ENCODE measurements at places on chromosomes 1 and 21.
A peak's percentile ranks its signal among the peaks of the same experiment; 100 is the strongest.

- H3K36me3 ChIP-seq: no peaks in the 10 kb centered on the region
- ATAC-seq: no peak
- H3K27ac ChIP-seq: peak overlapping the region; percentile 29
- no peak overlapping the region for H3K4me3 ChIP-seq
- no peaks in the 10 kb centered on the region for H3K27me3 ChIP-seq
Observed at GRCh38 chr1:8578132-8578877, 239.1 kb downstream of the RERE start.

GRCh38 chr21:17660452-17660851 lies 47.8 kb upstream of the BTG3 start:
- H3K4me1 ChIP-seq: no peaks in the 10 kb centered on the region
- no peak overlapping the region for H3K27ac ChIP-seq
- peaks cover 15% of the 10 kb centered on the region for H3K27me3 ChIP-seq
- H3K36me3 ChIP-seq: no peaks in the 10 kb centered on the region
- ATAC-seq: no peak
- H3K4me3 ChIP-seq: no peak overlapping the region

DNA sequence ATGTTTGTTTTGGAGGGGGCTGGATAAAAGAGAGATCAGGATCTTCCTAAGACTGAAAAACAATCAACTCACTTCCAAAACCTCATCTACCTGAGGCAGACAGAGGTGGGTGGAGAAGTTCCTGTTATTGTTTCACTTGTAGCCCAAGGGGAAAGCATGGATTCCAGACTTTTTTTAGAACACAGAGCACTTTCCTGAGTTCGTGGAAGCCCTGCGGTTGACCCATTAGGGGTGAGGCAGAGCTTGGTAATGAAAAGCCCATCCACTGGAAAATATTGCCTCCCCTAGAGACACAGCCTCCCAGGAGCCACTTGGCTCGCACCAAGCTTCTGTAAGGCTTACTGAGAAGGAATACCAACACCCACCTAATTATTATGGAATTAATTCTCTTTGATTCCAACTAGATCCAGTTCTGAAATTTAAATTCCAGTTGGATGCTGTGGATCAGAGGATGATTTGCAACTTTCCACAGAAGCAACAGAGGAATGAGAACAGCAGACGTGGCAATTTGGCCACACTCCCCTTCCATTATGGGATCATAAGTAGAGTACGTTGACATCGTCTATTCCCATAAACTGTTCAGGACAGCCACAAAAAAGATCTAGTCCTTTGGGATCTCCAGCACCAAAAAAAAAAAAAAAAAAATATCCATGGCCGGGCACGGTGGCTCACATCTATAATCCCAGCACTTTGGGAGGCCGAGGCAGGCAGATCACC lies 4.1 kb upstream of the PEF1 start:
- no peak for ATAC-seq
- H3K4me1 ChIP-seq: peaks cover 4% of the 10 kb centered on the region
- no peak overlapping the region for H3K4me3 ChIP-seq
- H3K36me3 ChIP-seq: peaks cover 11% of the 10 kb centered on the region

- no peaks in the 10 kb centered on the region for H3K4me1 ChIP-seq
- peaks cover 22% of the 10 kb centered on the region for H3K27me3 ChIP-seq
Observed at GRCh38 chr1:67792741-67793458, 40.4 kb downstream of the GNG12 start.

DNA sequence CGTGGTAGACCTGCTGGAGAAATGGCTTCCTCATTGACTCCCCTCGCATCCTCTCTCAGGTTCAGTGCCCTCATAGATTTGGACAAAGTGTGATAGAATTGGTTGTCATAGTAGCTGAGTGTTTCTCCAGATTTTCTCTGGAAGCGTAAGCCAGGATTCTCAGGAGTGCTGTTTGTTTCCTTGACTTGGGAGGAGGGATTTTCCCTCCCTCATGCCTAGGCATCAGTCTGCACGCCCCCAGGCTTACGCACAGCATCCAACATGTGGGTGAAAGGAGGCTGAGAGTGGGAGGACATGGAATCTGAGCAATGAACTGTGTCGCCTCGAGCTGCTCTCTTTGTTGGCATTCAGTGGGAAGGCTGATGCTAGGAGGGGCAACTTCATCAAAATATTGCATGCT lies 503.5 kb downstream of the LTN1 start:
- no peaks in the 10 kb centered on the region for H3K27me3 ChIP-seq
- no peaks in the 10 kb centered on the region for H3K4me1 ChIP-seq
- no peak for ATAC-seq
- no peaks in the 10 kb centered on the region for H3K36me3 ChIP-seq

DNA sequence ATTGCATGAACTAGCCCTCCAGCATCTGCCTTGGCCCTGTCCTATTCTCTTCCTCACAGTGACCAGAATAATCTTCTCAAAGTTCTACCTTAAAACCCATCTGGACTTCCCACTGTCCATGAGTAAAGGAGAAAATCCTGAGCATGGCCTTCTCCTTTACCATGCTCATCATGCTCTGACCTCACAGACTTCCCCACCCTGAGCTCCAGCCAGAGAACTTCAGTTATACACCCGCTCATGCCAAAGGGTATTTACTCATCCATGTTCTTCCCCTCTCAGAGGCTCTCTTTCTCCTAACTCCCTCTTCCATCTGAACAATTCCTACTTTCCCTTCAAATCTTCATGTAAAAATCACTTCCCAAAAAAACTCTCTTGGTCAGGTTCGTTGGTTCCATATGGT lies 188.4 kb downstream of the SETD4 start:
- H3K27ac ChIP-seq: no peak overlapping the region
- no peak overlapping the region for H3K4me3 ChIP-seq
- no peaks in the 10 kb centered on the region for H3K4me1 ChIP-seq
- peaks cover 41% of the 10 kb centered on the region for H3K27me3 ChIP-seq
- no peaks in the 10 kb centered on the region for H3K36me3 ChIP-seq

DNA sequence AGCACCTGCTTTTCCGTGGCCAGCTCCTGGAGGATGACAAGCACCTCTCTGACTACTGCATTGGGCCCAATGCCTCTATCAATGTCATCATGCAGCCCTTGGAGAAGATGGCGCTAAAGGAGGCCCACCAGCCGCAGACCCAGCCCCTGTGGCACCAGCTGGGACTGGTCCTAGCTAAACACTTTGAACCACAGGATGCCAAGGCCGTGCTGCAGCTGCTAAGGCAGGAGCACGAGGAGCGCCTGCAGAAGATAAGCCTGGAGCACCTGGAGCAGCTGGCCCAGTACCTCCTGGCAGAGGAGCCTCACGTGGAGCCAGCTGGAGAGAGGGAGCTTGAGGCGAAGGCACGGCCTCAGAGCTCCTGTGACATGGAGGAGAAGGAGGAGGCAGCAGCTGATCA lies 413 bp downstream of the UBL4B start:
- no peaks in the 10 kb centered on the region for H3K4me1 ChIP-seq
- no peak for ATAC-seq
- H3K27me3 ChIP-seq: peaks cover 23% of the 10 kb centered on the region
- no peak overlapping the region for H3K4me3 ChIP-seq
- H3K27ac ChIP-seq: no peak overlapping the region

- peaks cover 14% of the 10 kb centered on the region for H3K4me1 ChIP-seq
- no peaks in the 10 kb centered on the region for H3K36me3 ChIP-seq
- H3K4me3 ChIP-seq: no peak overlapping the region
- no peak for ATAC-seq
- peaks cover 18% of the 10 kb centered on the region for H3K27me3 ChIP-seq
Observed at GRCh38 chr1:55441489-55441888, 226.3 kb upstream of the USP24 start.

GRCh38 chr1:22763487-22764200 lies 53.0 kb downstream of the EPHB2 start:
- no peaks in the 10 kb centered on the region for H3K36me3 ChIP-seq
- no peak overlapping the region for H3K27ac ChIP-seq
- peak; percentile 46 for ATAC-seq
- H3K4me3 ChIP-seq: no peak overlapping the region
- H3K4me1 ChIP-seq: no peaks in the 10 kb centered on the region

- H3K36me3 ChIP-seq: peaks cover 64% of the 10 kb centered on the region
- no peaks in the 10 kb centered on the region for H3K27me3 ChIP-seq
- H3K4me3 ChIP-seq: no peak overlapping the region
- peak overlapping the region; percentile 22 for H3K27ac ChIP-seq
- no peak for ATAC-seq
Observed at GRCh38 chr1:65425697-65426096, 5.2 kb downstream of the LEPR start.

GRCh38 chr1:100565937-100566699 lies 28.2 kb downstream of the GPR88 start:
- no peaks in the 10 kb centered on the region for H3K36me3 ChIP-seq
- H3K4me3 ChIP-seq: no peak overlapping the region
- H3K4me1 ChIP-seq: no peaks in the 10 kb centered on the region
- no peak overlapping the region for H3K27ac ChIP-seq
- H3K27me3 ChIP-seq: peaks cover 36% of the 10 kb centered on the region
- no peak for ATAC-seq

DNA sequence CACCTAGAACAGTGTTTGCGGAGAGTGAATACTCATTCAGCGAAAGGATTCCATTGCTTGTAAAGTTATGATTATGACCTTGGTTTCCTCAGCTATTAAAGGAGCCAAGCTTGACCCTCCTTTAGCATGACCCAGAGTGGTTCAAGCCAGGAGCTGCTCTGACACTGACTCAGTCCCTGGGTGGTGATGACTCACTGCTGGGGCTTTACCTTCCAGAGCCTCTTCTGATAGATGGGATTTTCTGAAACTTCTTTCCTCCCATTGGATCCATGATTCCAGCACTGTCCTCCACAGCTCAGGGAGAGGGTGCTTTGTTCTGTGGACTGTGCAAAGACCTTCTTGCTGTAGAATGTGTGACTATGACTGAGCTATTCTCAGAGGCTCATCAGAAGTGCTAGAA lies 77.4 kb downstream of the S1PR1 start:
- H3K27ac ChIP-seq: no peak overlapping the region
- peaks cover 47% of the 10 kb centered on the region for H3K4me1 ChIP-seq
- H3K36me3 ChIP-seq: no peaks in the 10 kb centered on the region
- H3K27me3 ChIP-seq: no peaks in the 10 kb centered on the region
- peak overlapping the region; percentile 81 for H3K4me3 ChIP-seq

All from activated T-helper 17 cell treated with anti-CD3 and anti-CD28 coated beads, Interleukin-2, amount 50 U/mL, for 72 hours (primary cell).